ENCODE measurements at places on chromosomes 4 and X.

- H3K4me3 ChIP-seq, result no peak overlapping the region
- no peaks in the 10 kb centered on the region for H3K4me1 ChIP-seq
- H3K36me3 ChIP-seq, result no peaks in the 10 kb centered on the region
- H3K27me3 ChIP-seq, result no peaks in the 10 kb centered on the region
- DNase-seq, result no peak
These were observed 227.3 kb upstream of the ZC4H2 start for GRCh38 chrX:65203545-65203944.

DNA sequence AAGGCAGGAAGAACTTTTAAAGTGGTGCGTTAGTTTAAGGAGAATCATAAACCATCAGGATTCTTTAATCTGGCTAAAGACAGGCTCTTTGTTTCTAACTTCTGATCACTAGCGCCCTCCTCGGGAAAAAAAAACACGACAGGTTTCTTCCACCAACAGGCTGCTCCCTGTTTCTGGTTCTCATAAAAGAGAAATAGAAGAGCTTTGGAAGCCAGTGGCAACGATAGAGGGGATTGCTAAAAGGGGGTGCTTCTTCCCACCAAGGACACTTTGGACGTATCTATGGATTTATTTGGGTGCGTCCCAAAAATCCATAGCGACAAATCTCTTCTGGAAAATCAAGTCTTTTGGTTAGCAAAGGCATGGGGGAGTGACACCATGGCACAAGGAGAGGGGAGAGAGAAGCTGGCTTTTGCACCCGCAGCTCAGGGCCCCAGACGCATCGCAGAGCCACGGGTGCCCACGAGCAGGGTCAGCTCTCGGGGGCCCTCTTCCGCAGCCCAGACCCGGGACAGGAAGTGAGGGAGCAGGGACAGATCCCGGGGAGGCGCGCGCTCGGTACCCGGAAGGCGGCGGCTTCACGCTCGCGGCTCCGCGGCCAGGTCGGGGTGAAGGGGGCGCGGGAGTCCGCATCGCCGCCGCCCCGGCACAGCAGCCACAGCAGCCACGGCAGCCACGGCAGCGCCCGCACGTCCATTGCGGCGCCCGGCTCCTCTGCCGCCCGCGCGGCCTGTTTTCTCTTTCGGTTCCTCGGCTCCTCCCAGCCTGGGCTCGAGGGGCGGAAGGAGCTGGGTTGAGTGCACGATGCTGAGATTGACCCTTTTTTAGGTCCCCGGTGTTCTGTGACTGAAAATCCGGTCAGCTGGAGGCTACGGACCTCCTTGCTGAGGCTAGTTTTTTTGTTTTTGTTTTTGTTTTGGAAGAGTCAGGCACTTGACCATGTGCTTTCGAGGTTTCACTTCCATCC is at the start of gene CTSO:
TSS of gene CTSO (minus strand) at position 716 of the 967 bp plus-strand sequence. CDS start at position 697, 19 bp downstream.
- peak within 1 kb of the TSS; percentile 98 for H3K27ac ChIP-seq
- no peaks in the 10 kb centered on the region for H3K36me3 ChIP-seq
- H3K4me1 ChIP-seq, result peaks cover 5% of the 10 kb centered on the region

- no peaks in the 10 kb centered on the region for H3K36me3 ChIP-seq
- no peaks in the 10 kb centered on the region for H3K4me1 ChIP-seq
- H3K27ac ChIP-seq, result no peak overlapping the region
- no peak overlapping the region for H3K4me3 ChIP-seq
- DNase-seq, result no peak
These were observed 1324.2 kb downstream of the RPA4 start for GRCh38 chrX:98207947-98208346.

DNA sequence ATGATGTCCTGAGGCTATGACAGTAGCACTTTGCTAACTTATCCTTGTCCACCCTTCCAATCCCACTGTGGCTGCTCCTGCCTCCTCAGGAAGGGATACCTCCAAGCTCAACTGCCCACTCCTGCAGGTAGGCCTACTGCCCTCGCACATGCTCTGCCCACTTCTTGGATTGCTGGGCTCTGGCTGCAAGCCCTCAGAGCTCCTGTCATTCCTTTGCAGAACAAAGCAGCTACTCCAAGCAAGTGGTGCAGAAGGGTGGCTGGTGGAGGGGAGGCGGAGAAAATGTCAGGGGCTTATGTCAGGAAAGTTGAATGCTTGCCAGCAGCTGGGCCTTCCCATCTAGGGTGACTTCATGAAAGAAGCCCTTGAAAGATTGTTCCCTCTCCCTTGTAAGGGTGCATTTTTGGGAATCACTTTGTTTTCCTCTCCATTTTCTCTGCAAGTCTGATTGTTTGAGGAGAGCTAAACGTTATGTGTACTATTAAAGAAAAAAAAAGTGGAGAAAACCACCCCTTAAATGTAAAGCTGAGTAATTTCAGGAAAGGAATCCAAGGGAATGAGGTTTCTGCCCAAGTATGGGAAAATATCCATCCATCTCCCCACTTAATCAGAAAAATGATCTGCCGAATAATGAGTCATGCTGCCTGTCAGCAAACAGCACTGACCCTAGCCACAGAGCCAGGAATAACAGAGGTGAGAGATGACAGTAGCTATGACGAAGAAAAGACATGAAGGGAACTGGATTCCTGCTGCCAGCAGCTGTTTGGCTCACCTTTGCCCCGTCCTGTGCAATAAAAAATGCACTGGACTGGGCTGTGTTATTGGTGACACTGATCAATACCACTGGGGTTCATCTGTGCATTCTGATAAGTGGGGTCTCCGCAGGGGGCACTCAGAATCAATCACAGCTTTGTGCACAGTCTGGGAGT is 102.0 kb downstream of the RTL5 start:
- H3K36me3 ChIP-seq, result no peaks in the 10 kb centered on the region
- H3K4me1 ChIP-seq, result no peaks in the 10 kb centered on the region
- no peaks in the 10 kb centered on the region for H3K27me3 ChIP-seq
- H3K4me3 ChIP-seq, result no peak overlapping the region
- no peak for DNase-seq
